GM12892 (cell line): ENCODE measurements at places on chromosomes 6 and 20.

- DNase-seq, result no peak
Measured at GRCh38 chr6:25017932-25018567, 82.3 kb upstream of the RIPOR2 start.

GRCh38 chr6:83073615-83074014 is 6.1 kb downstream of the DOP1A start:
- DNase-seq, result no peak

DNA sequence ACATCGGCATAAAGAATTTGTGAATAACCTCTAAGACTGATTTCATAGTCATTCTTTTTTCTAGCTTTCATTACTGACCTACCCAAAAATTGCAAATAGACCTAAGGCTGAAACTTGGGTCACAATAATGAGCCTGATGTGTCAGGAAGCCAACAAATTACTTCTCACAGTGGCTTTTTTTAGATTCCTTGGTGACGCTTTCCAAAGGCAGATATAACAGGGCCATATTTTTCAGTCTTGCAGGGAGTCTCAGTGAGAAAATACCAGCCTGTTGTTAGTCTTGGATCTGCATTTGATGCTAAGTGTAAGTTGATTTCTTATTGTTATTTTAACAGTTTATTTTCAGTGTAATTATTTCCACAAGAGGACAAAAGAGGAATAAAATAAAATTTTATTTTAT is 179.7 kb downstream of the KHDC1L start:
- DNase-seq, result no peak

- no peak for DNase-seq
Measured at GRCh38 chr20:63295422-63295821, 2.4 kb downstream of the COL20A1 start.

DNA sequence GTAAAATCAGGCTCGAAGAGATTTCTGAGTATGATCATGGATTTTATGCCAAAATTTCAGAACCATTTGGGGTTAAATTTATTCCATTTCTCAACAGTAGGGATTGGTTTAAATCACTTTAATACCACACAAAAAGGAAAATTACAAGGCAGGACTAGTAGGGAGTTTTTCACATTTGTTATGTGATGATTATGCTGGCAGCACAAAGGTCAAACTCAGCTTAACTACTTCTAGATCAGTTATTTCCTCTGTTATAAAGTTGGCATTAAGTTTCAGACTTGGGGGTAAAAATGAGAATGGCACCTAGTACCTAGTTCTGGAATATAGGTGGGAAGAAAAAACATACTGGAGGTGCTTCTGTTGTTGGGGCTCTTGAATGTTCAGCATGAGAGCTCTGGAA is 39.5 kb downstream of the PHF3 start:
- no peak for DNase-seq

- DNase-seq, result no peak
Measured at GRCh38 chr6:56370561-56371211, 123.3 kb upstream of the COL21A1 start.
